Activated T-helper 1 cell treated with anti-CD3 and anti-CD28 coated beads, Interleukin-2, amount 50 U/mL, for 16 hours (primary cell): ENCODE measurements at places on chromosomes 7 and 10.

DNA sequence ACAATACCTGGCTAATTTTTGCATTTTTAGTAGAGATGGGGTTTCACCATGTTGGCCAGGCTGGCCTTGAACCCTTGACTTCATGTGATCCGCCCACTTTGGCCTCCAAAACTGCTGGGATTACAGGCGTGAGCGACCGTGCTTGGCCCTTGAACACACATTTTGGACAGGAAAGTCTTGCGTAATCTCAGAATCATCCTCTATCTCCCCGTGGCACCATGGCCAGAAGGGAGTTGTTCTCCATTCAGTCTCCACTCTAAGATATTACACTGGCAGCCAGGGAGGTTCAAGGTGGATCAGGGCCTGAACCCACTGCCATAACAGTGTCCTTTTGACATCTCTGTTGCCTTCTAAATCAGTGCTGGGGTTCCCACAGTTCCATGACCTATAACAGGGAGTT is 29.2 kb upstream of the GALNTL5 start:
- DNase-seq, result no peak

DNA sequence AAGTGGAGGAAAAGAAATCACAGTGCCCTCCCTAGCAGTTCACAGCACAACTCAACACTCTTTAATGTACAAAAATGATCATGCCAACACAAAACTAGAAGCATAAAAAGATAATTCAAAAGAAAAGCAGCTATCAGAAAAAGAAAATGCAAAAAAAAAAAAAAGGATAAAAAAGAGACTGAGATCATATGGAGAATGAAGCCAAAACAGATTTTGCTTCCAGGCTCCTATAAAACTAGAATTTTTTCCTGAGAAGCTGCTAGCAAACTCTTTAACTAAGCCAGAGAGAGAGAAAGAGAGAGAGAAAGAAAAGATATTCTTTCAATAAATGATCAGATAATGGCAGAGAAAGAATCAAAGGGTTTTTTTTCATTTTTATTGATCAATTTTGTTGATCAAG is 288.0 kb upstream of the ANKRD30A start:
- no peak for DNase-seq

DNA sequence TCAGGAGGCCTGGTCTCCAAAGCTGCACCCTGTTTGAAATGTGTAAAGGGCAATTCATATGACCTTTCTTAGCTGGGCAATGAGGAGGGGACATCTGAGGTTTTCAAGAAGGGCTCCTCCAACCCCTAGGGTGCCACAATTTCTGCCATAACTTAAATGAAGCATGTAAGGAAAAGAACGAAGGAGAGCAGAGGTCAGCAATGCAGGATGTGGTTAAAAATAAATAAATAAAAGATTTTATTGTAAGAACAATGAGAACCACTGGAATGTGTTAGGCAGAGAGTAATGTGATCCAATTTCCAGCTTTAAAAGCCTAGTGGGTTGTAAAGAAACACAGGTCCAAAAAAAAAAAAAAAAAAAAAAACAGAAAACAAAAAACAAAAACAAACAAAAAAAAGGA is 673.1 kb downstream of the TNS3 start:
- DNase-seq, result no peak

- DNase-seq, result no peak
These were observed 5.1 kb downstream of the ZCCHC24 start for GRCh38 chr10:79440281-79440680.

DNA sequence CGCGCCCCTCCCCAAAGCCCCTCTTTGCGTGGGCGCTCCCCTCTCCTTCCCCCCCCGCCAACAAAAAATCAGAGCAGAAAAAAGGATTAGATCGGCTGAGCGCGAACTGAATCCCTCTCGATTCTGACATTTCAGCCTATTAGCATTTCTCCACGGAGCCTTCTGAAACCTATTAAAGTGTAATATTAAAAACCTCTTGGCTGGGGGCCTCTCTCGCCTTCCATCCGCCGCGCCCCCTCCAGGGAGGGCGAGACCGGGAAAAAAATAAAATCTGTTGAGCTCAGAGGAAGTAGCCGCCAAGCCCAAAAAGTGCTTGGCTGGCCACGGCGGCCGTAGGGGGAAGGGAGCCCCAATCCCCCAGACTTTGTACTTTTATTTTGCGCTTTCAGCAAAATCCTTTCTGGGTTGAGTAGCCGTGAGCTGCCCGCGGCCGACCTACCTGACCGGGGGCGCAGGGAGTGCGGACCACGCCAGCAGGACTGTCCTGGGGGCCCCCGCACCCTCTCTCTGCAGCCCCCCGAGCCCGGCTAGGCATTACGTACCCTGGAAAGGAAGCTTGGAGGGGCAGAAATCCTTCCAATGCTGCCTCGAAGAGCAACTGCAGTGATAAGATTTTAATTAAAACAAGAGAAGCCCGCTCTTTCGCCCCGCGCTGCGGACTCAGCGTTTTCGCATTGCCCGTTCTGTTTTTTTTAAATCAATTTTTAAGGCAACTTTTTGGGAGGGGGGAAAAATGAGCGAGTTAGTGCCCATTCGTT is 1.3 kb upstream of the TNRC18 start:
- no peak for DNase-seq

- no peak for DNase-seq
These were observed 70.4 kb upstream of the ITPRID1 start for GRCh38 chr7:31443457-31443856.

GRCh38 chr7:20577441-20578071 is 37.9 kb upstream of the ABCB5 start:
- no peak for DNase-seq

GRCh38 chr7:42198296-42198695 is 38.7 kb downstream of the GLI3 start:
- DNase-seq, result no peak

- DNase-seq, result no peak
These were observed 13.7 kb downstream of the NEUROG3 start for GRCh38 chr10:69559525-69559924.

- no peak for DNase-seq
These were observed 209.8 kb downstream of the ZNF33B start for GRCh38 chr10:42428534-42428933.

DNA sequence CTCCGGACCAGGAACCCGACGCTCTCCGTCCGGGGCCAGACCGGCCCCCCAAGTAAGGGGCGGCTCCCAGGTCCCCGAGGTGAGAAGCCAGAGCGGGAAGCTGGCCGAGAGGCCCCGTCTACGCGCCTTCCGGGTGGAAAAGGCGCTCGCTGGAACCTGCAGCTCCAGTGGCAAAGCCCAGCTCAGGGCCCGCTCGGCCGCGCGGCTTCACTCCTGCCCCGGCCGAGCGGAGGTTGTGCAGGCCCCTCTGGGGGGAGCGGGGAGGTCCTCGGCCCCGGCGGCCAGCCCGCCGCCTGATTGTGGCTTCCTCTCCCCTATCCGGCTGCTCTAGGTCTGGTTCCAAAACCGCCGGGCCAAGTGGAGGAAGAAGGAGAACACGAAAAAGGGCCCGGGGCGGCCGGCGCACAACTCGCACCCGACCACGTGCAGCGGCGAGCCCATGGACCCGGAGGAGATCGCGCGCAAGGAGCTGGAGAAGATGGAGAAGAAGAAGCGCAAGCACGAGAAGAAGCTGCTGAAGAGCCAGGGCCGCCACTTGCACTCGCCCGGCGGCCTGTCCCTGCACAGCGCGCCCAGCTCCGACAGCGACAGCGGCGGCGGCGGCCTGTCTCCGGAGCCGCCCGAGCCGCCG is 2.9 kb downstream of the UNCX start:
- DNase-seq, result no peak

GRCh38 chr7:36281945-36282717 is 107.5 kb upstream of the ANLN start:
- no peak for DNase-seq

DNA sequence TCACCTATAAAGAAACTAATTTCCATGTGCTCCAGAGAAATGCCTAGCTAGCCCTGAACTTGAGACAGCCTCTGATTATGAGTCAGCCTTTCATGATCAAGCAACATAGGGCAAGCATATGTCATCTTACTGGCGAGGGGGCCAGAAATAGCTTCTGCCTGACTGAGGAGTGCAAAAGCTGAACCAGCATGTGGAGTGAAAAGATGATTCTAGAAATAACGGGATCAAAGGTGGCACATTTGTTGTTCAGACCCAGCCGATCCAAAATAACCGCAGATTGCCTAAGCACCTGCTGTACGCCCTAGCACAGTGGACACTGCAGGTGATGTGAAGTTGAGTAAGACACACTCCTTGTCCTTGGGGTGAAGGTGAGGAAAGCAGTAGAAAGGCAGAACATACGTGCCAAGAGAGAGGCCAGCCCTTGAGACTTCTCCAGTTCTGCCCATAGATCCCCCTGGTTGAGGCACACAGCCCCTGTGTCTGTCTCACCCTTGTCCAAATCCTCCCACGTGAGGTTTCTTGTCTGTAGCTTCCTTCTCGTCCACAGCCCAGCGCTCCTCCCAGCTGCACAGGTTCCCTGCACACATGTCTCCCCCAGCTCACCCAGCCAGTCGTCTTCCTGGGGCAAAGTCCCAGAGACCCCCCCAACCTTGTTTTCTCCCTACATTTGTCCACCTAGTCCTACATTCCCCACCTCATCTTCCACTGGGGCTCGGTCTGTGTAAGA is 2.8 kb upstream of the BCL7B start:
- no peak for DNase-seq

DNA sequence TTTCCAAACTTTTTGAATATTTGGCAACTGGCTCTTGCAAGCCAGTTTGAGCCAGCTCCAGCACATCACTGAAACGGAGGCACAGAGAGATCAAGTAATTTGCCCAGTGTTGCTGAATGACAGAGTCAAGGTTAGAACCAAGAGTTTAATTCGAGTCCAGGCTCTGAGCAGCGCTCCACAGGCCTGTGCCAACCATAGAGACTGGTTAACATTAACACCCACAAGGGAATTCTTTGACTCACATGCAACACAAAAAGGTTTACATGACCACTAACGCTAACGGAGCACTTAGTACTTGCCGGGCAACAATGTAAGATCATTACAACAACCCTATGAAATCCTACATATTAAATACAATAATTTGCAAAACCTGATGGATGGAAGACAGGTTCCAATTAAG is 1.5 kb downstream of the RGS10 start:
- DNase-seq, result no peak

- DNase-seq, result no peak
These were observed 59.5 kb upstream of the ELN start for GRCh38 chr7:73968487-73968886.

- no peak for DNase-seq
These were observed 32.0 kb downstream of the ADAP1 start for GRCh38 chr7:922334-923107.

DNA sequence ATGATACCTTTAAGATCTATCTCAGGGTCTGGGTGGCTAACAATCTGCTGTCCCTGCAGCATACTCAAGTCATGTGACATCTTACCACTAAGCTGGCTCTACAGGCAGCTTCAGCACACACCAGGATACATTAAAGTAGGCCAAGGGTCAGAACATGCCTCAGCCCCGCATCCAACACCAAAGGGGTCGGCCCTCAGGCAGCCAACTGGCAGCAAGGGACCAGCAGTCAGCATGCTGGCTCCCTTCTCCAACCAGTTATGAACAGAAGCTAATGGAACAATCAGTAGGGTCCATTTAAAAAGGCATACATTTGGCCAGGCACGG is 37.1 kb downstream of the FAM53B start:
- DNase-seq, result no peak

DNA sequence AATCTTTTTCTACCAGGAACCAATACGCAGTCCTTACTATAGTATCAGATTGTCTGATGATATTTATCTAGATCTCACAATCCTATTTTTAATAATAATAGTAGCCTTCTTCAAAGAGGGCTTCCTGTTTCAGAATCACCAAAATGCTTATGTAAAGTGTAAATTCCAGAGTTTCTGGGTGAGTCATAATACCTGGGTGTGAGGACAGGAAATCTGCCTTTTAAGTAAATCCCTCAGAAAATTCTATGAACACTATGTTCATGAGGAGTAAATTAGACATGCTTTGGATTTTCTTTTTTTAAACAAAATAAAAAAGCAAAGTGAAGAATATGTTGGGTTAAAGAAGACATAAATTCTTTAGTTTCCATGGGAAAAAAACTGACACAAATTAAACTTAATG is 20.5 kb downstream of the DKK1 start:
- DNase-seq, result no peak
